Hypothalamus (tissue), 51 donors: ENCODE measurements at places on chromosomes 1 and 21.

- no peak for DNase-seq
Observed at GRCh38 chr1:71413441-71414175, 332.8 kb upstream of the ZRANB2 start.

DNA sequence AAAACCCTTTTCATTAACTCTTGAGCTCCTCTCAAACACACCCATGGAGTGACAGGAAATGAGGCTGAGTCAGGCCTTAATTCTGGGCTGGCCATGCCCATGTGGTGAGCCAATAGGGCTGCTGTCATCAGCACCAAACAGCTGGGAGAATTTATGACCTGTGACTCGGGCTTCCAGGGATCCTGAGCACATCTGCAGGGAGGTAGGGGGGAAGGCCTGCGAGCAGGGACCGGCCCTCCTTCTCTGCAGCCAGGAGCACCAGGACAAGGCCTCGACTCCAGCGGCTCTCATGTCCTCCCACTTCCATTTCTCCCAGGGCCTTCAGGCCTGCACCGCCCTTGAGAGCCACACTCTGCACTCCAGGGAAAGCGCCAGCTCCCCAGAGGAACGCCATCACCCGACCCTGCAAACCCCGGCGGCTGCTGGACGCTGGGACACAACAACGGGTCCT is 14.6 kb downstream of the RIPK4 start:
- DNase-seq, result no peak

GRCh38 chr1:161071886-161072371 is 2.2 kb upstream of the ARHGAP30 start:
- DNase-seq, result peak; percentile 38

GRCh38 chr1:48245106-48245505 is 22.6 kb downstream of the SLC5A9 start:
- no peak for DNase-seq

DNA sequence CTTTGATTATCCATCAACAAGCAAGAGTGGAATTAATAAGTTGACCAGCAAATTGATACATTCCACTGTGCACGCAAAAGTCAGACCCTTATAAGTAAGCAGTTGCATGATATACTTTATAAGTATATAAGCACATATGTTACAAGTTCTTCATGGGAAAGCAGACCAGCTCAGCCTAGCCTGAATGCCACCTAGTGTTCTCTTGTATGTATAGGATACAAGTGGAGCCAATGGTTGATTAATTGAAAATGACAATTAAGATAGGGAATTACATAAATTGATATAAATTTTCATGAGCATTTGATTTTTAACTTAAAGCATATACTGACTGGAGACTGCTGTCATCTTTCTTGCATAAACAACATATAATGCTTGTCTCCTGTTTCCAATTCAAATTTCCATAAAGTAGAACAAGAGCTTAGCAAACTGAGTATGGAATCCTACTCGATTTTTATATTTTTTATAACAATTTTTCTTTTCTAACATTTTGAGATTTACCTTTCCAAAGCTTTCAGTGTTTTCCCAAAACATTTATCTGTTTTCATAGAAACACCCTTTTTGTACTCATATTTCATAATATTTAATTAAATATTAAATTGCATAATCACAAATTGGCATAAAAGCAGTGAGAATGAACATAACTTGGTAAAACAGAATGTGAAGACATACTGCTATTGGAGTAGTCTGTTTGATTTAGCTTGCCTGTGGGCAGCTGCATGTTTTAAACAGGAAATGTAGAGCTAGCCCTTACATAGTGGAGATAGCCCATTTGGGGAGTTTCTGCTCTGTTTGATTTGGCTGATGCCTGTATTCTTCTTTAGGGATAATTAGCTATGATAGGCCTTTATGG is 62.8 kb downstream of the MAGI3 start:
- no peak for DNase-seq

DNA sequence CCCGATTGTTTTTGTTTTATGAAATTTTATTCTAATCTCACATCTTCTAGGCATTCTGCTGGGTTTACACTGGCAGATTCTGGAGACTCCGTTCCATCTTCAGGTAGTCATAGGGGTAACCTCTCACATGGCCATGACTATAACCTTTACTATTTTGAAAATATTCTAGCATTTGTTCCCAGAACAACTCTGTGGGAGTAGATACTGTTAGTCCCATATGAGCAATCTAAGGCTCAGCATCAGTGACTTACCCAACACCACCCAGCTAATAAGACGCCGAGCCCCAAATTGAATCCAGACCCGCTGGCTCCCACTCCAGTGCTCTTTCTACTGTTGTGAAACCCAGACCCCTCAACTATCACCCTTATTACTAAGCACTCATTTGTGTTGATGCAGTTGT is 9.8 kb downstream of the ADAMTS4 start:
- no peak for DNase-seq

DNA sequence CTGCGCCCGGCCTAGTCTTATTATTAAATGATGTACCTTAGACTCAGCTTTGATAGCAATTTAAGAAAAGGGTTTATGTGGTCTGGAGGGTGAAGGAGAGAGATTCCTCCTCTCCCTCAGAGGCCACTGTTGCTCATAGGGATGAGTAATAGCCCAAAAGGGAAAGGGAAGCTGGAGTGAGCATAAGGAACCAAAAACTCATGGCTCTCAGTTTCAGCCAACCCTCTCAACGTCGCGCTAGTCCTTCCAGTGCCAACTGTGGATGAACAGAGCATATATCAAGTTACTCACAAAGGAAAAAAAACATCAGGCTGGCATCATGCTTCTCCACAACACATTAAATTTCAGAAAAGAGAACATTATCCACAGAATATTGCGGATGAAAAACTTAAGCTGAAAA is 8.3 kb upstream of the GPR89B start:
- no peak for DNase-seq
